ENCODE measurements at places on chromosomes 1 and 21.

DNA sequence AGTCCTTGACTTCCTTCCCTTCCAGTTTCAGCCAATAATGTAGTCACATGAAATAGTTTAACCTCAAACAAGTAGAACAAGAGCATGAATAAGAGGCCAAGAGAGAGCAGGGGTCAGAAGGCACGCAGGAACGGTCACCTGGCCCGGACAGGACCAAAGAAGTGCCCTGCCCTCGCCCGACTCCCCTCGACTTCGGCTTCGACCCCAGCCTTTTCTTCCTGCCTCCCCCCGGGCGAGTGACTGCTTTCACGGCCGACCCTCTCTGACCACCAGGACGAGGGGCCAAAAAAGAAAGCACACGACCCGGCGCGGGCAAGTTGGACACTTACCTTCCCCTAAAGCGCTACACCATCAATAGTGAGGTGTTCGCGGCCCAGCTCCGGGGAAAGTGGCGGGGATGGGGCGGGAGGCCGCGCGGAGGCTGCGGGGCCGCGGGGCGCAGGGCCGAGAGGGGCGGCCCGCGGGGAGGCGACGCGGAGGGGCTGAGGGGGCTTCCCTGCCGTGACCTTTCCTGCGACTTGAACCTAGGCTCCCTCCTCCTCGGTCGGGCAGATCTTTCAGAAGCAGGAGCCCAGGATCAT lies 519 bp downstream of the RERE start:
- DNase-seq: peak; percentile 49

- no peak for DNase-seq
Measured at GRCh38 chr1:233470741-233471499, 143.0 kb upstream of the KCNK1 start.

GRCh38 chr1:158675563-158676323 lies 10.8 kb downstream of the SPTA1 start:
- DNase-seq: no peak

- DNase-seq: no peak
Measured at GRCh38 chr1:29948581-29948980, 712.3 kb downstream of the PTPRU start.

DNA sequence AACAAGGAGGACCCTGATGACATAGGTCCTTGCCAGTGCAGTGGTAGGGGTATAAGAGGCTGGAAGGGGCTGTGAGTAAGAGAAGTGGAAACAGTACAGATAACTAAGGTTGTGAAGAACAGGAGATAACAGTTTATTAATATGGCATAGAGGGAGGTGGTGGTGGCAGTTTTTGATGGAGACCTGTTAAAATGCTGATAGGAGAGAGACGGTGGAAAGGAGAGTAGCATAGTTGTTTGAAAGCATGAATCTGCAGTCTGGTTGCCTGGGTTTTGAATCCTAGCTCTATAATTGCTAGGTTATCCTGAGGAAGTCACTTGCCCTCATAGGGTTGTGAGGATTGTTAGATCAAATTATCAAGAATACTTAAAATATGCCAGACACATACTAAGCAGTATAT lies 19.4 kb downstream of the LRRC41 start:
- DNase-seq: no peak

- no peak for DNase-seq
Measured at GRCh38 chr1:208631092-208631491, 386.9 kb upstream of the PLXNA2 start.

DNA sequence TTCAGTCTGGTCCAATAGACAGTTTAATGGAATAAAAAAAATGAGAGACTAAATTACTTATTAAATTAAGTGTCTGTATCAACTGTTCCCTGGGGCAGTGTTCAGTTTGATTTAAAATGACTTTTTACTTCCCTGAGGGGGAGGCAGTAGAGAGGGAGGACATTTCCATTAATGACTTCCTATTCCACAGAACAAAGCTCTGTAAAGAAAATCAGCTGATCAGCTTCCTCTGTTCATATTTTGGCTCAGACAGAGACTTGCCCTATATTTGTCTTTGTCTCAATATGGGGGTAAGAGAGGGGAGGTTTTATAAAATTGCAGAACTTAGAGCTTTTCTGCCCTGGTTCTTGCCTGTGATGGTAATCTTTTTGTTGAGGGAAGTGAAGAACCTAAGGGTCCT lies 8.4 kb downstream of the CFAP126 start:
- no peak for DNase-seq

DNA sequence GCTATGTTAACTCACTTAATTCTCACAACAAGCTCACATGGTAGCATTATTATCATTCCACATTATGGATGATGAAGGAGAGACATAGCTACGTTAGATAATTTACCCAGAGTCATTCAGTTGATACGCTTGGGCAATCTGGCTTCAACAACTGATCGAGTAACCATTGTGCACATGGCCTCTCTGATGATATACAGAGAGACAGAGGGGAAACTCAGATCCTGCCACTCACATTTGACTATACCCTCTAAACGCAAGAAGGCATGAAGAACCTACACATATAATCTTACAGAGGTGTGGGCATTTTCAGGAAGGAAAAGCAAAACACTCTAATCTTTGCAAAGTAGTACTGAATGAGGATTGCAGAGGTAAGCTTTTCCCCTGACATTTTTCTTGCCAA lies 360.1 kb downstream of the BARHL2 start:
- DNase-seq: no peak

DNA sequence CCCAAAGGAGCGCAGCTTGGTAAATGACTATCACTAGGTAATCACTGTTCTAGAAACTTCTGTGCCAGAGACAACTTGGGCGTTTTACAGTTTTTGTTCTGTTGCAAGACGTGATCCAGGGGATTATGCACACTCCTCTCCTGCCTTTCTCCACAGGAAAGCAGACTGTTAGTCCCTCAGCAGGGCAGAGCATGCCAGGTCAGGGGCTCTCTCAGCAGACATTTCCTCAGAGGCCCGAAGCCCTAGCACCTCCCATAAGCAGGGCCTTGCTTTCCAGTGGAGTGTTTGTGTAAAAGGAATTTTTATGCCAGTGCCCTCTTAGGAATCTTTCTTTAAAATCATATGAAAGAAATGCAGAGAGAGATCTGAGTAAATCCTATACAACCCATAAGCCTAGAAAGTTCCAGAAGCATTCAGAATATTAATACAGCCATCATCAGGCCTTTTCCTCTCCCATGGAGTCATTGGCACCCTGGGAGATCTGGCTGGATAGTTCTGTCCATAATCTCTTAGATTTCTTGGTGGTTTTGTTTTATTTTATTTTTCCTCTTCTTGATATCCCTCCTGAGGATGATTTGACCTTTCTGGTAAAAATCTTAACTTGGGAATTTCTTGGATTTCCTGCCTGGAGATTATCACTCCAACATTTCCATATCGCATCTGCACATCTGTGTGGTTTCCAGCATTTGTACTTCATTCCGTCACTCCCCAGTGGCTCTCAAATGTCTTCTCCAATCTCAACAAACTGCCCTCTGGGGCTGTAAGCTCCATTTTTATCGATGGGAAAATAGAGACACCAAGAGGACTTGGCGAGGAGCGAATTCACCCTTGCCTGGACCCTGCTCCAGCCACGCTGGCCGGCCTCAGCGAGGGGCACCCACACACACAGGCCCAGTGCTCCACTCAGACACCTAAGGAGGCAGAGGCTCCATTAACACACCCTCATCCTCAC lies 116.1 kb downstream of the PSMG1 start:
- DNase-seq: no peak

DNA sequence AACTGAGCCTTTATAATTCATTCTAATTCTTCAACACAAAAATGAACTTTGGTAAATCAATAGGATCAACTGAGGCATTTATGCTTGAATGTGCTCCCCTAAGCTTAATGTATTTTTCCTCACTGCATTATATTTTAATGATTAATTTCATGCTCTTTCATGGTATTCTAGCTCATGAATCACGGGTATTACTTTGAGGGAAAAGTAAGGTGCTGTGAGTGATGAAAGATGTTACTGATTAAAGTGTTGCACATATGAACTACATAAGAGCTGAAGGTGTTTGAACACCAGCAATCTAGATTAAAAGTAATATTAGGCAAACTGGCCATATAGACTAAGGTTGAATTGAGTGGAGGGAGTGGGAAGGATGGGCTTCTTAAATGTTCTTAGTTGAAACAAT lies 1.9 kb downstream of the DPYD start:
- no peak for DNase-seq

- no peak for DNase-seq
Measured at GRCh38 chr1:31912839-31913239, 25.3 kb downstream of the PTP4A2 start.

GRCh38 chr1:2492091-2492490 lies 16.0 kb downstream of the PLCH2 start:
- DNase-seq: no peak

DNA sequence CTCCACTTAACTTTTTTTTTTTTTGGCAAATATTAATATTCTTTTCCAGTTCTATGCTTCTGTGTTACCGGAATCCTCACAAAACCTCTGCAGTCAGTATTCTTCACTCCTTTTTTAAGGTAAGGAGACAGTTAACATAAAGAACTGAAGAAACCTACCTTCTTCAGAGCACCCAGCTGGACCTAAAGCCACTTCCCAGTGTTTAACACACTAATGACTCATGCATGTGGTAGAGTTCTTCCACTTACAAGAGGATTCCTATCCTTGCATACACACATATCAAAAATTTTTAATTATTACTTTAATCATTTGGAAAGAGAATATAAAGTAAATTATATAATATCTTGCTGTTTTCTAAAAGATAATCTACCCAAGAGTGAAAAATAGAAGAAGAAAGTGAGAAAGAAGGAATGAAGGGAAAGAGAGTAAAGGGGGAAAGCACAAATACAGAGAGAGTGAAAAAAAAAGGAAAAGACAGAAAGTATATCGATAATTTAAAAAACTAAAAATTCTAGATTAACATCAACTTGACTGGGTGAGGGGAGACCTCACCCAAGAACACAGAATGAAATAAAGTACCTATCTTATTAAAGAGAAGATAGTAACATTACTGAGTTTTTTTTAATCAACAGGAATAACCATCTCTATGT lies 54.9 kb downstream of the ENAH start:
- DNase-seq: no peak

- DNase-seq: no peak
Measured at GRCh38 chr1:234683861-234684632, 74.1 kb upstream of the IRF2BP2 start.

DNA sequence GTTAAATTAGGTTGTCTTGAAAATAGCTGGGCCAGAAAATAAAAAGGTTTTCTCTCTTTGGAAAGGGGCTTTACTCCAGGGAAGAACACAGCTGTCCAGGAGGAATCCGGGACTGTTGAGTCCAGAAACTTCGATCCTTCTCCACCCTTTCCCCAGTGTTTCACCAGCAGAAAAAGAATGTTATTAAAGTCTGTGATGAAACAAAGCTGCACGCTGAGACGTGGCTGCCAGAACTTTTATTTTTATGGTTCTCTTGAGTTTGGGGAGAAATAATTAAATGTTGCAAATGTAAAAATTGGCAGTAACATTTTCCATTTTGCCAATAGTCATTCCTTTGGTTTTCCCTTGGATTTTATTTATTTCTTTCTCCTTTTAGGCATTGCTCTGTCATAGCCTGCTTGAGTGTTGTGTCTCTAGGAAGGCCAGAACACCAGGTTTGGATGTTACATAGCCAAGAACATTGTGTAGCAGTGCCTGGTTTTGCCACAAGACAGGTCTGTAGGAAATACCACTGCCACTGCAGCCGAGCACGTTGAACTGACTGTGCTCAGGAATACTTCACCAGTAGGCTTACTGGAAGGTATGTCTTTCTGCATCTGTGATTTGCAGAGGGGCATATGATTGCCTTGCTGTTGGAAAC lies 87.4 kb downstream of the ROR1 start:
- no peak for DNase-seq

- DNase-seq: no peak
Measured at GRCh38 chr1:161051219-161051618, 5.4 kb upstream of the USF1 start.

DNA sequence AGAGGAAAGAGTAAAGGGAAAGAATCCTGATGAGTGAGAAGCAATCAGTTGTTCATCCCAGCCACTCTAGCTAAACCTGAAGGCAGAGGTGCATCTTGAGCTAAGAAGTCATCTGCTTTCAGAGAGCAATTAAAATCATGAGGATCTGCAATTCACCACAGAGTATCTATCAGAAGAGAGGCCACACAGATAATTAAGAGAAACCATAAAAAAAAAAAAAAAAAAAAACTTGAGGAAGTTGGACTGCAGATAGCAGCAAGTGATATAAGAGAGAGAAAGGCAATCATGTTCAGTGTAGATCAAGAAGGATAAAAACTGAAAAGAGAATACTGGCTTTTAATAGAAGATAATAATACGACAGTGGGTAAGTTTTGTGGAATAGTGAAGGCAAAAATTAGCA lies 17.7 kb downstream of the FOXJ3 start:
- no peak for DNase-seq

DNA sequence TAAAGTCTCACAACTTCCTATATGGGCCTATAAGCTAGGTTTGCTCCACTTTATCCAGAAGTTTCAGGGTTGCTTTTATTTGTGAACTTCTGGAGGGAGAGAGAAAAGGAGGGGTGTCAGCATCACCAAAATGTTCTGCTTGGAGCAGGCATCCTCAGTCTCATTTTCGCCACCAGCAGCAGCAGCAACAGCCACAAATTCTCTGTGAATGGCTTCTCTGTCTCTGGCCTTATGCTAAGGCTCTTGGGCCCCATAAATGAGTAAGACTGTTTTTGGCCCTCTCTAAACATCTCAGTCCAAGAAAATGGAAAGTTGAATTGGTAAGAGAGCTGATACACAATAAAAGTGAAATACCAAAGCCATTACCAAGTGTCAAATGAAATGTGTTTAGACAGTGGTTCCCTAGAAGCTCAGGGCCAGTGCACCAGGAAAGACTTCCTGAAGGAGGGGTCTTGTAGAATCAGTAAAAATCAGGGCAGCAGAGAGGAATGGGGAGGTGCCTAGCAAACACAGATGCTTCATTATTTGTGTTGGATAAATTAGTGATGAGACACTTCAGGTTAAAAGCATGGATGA lies 53.0 kb upstream of the SPATA6 start:
- no peak for DNase-seq

DNA sequence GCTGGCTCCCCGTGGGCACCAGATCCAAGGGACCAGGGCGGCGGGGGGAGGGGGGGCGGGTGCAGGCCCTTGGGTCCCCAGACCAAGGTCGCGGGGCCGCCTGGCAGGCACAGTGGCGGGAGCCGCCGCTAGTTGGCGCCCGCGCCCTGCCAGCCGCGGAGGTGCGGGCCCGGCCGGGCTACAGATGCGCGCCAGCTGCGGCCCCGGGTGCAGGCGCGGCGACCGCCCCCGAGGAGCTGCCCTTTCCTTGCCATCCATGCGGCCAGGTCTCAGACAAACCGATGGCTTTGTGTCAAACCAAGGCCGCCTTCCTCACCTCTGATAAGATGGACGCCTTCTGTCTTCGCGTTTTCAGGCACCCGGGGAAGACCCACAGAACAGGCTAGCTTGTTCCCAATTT lies 2.2 kb upstream of the RUNX3 start:
- peak; percentile 64 for DNase-seq

- DNase-seq: no peak
Measured at GRCh38 chr1:202245391-202245790, 51.8 kb downstream of the LGR6 start.

GRCh38 chr1:182113879-182114626 lies 52.5 kb upstream of the ZNF648 start:
- DNase-seq: no peak

GRCh38 chr1:94825936-94826335 lies 5.8 kb downstream of the SLC44A3 start:
- no peak for DNase-seq

- no peak for DNase-seq
Measured at GRCh38 chr1:236895665-236896387, 100.7 kb downstream of the MTR start.

- no peak for DNase-seq
Measured at GRCh38 chr1:6731905-6732304, 30.3 kb upstream of the DNAJC11 start.

GRCh38 chr1:31739346-31739745 lies 24.8 kb downstream of the ADGRB2 start:
- DNase-seq: peak; percentile 74
